ENCODE measurements at places on chromosomes 7 and 10.

GRCh38 chr7:276230-276835 lies 13.6 kb upstream of the FOXL3 start:
- no peak for DNase-seq

GRCh38 chr10:13840036-13840435 lies 253.3 kb downstream of the PRPF18 start:
- no peak for DNase-seq

GRCh38 chr10:51421853-51422252 lies 277.5 kb downstream of the CSTF2T start:
- DNase-seq, result no peak

GRCh38 chr7:47153058-47153457 lies 428.9 kb downstream of the TNS3 start:
- peak; percentile 93 for DNase-seq

DNA sequence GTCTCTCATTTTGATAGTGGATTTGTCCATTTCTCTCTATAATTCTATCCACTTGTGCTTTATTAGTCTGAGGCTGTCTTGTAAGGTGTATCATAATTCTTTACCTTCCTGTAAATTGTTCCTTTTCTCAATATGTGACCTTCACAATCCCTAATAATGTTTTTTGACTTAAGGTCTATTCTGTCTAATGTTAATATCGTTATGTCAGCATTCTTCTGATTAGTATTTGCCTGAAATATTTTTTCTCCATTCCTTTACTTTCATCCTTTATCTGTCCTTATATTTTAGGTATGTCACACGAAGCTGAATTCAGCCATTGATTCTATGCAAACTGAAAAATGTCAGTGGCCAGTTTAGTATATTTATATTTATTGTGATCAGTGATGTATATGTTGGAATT lies 99.8 kb downstream of the HBP1 start:
- DNase-seq, result no peak

Data from GM04504 (cell line).